ENCODE measurements at places on chromosomes 4 and X. TPM values are rescaled to one million over a fixed set of nuclear protein-coding genes. Genes with fewer than 3 reads are reported as not detected.

Gene PLRG1
- 69.4 TPM for total RNA-seq

DNA sequence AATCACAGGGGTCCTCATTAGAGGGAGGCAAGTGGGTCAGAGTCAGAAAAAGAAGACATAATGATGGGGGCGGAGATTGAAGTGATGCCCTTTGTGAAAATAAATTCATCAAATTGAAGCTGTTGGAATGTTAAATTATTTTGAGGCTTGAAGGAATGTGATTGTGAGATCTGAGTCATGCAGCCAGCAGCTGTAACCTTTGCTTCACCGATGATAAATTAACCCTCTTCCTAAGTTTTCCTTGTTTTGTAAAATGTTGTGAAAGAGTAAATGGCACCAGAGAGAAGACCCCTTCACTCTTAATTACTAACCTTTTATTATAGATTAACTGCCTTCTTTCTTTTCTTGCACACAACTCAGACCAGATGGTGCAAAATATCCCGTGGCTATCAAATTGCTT is 47.7 kb upstream of the FAM9A start:
- DNase-seq = no peak

DNA sequence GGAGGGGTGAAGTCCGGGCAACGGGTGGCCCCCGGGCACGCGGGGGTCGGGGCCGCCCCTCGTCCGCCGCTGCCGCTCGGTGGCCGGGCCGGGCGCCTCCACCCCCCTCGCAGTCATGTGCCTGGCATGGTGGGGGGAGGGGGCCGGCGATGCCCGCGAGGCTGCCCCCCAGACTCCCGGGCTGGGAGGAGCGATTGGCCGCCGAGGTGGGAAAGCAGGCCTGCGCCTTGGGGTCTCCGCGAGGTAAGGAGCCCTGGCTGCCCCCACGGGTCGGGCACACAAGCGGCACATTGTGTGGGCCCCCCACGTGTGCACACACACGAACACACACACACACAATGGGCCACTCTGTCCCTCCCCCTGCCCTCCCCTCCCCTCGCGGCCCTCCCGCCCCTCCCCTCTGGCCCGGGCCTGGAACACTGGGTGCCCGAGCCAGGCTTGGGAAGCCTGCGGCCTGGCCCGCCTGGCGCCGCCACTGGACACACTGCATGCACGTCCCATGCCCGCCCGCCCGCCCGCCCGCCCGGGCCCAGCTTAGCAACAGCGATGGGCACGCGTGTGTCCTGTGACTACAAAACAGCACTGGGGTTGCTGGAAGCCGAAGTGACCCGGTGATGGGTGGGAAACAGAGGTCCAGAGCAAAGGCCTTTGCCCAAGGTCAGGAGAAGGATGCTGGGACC is 1.3 kb downstream of the SLC6A8 start:
- no peak for DNase-seq

DNA sequence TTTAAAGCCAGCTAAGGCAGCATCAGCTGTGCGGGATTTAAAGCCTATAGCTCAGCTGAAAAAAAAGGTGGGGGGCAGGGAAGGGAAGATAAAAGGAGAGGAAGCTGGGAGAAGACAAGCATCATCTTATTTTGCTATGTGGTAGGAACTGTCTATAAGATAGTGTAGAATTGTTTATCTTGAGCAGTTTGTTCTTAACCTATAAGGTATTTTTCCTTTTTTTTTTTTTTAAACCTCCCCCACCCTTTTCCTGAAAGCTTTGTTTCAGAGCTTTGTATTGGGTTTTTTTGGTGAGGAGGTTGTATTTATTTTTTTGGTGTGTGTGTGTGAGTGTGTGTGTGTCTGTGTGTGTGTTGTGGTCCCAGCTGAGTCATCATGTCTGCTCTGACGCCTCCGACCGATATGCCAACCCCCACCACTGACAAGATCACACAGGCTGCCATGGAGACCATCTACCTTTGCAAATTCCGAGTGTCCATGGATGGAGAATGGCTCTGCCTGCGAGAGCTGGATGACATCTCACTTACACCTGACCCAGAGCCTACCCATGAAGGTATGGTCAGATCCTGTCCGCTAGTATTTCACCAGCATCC is 531 bp downstream of the RUFY3 start:
- no peak for DNase-seq

DNA sequence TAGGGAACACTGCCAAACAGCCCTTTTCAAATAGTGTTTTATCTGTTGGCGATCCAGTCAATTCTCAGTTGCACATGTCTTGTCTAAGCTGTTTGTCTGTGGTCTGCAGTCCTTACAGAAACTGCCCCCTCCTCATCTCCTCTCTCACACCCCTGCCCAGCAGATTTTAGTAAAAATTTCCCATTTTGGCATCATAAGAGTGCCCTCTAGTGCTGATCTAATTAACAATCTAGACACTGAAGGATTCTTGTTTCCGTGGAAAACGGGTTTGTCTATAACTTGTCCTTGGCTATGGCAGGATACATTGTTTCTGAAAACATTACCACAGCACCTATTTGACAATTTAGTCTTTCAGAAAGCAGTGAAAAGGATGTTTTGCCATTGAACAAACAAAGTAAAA is 227.2 kb upstream of the MBNL3 start:
- DNase-seq = no peak
